ENCODE measurements at places on chromosomes 3 and 15. TPM values are rescaled to one million over a fixed set of nuclear protein-coding genes. Genes with fewer than 3 reads are reported as not detected.
A peak's percentile ranks its signal among the peaks of the same experiment; 100 is the strongest.

Gene SEMA5B
- 1.7 TPM for total RNA-seq

Gene SI
- 0.03 TPM for total RNA-seq

Gene SMAD6
- total RNA-seq: 50.5 TPM

DNA sequence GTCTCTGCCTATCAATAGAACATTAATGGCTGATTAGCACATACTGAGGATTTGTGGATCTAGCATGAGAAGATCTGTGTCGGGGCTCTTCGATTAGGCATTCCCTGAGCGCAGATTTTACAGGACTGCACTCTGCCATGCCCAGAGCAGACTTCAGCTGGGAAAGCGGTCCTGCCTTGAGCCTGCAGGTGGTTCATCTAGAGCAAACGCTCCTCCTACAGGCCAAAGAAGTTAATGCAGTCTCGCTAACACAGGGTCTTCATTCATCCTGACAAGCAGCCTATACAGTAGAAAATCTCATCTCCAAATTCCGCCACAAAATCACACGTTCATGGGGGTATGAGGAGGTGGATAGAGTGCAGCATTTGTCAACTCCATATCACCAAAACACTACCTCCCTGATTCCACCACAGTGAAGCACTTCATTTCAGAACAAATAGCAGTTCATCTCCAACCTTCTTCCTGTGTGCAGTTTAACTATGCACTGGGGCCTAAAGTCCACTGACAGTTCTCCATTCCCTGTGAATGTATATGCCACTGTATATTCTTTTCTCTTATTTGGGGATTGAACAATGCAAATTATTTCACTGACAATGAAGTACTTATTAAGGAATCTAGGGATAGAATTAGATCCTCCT is 405.8 kb downstream of the IGSF11 start:
- peak; percentile 64 for DNase-seq

DNA sequence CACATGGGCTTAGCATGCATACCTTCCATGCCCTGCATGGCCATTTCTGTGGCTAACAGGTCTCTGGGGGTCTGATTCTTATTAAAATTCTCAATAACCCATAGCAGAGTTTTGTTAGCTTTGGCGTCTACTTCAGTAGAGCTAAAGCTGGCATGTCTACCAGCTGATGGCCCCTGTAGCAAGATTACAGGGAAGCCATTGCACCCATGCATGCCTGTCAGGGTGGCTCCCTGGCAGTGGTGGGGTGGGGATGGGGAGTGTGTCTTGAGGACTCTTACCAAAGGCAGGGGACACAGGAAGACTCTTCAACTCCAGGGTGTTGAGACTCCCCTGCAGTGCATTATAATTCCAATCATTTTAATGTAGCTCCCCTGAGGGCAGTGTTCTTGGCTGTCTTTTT is 4.7 kb downstream of the KY start:
- no peak for DNase-seq

- DNase-seq: no peak
These were observed 4.2 kb downstream of the EDEM1 start for GRCh38 chr3:5191555-5192304.

- DNase-seq: no peak
These were observed 74.0 kb upstream of the PHLDB2 start for GRCh38 chr3:111785034-111785433.

DNA sequence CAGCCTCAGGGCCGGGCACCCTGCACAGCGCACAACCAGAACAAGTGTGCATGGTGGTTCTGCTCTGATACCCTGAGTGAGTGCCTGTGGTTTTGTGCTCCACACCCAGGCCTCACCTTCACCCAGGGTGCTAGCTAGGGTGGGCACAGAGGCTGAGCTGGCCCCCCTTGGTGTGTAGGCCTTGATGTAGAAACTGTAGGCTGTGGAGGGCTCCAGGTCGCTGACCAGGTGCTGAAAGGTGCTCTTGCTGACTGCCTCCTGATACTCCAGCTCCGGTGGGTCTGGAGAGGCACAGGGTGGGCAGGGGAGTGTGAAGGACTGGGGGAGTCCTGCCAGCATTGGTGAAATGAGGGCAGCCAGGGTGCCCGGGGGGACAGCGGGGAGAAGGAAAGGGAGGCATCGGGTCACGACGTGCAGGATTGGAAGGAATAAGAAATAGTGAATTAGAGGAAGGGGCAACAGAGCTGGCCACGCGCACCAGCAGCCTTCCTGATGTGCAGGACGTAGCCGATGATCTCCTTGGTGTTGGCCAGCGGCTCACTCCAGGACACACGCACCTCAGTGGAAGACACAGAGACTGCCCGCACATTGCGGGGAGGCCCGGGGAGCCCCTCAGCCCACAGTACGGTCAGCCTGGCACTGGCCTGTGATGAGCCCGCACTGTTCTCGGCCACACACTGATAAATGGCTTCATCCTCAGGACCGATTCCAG is 26.6 kb downstream of the RNU5B-1 start:
- no peak for DNase-seq

GRCh38 chr3:73605412-73605811 is 19.3 kb downstream of the PDZRN3 start:
- no peak for DNase-seq

- DNase-seq: no peak
These were observed 12.0 kb upstream of the LMAN1L start for GRCh38 chr15:74800559-74801094.

DNA sequence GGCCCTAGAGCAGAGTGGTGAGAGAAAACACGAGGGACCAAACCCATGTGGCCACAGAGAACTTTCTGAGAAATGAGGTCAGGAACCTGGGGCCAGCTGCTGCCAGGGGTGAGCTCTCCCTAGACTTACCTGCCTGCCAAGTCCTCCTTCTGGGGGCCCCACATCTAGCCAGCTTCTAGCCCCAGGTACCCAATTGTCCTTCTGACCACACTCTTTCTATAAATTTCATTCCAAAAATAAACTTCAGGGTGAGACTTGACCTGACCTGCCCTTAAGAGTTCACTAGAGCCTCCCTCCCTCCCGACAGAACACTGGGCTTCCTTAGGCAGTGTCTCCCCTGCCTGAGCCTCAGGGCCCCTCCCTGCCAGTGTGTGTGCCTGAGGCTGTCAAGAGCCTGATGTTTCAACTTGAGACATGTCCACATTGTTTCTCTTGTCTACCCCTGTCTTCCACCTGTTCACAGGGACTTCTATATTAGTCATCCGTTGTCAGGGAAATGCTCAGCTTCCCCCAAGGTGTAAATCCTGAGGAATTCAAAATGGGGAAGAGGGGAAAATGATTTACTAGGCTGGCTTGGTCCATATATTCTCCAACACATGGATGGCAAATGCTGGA is 312.8 kb upstream of the TLE3 start:
- no peak for DNase-seq
